ENCODE measurements at places on chromosomes 5 and 9.

DNA sequence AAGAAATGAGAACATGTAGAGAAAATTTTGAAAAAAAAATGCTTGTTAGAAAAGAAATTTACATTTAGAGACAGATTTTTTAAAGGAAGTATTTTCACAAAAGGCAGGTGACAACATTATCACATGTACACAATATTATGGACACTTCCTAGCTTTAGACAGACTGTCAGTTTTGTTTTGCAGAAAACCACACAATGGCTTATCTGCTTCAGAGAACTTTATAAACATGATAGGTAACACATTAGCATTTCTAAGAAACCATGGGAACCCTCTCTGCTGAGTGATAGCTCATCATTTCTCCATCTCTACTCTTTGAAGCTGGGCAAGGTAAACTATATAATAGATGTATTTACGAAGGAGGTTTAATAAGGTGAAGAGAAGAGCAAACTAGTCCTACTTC, 25.6 kb downstream of the POU5F2 start:
- no peak for DNase-seq

DNA sequence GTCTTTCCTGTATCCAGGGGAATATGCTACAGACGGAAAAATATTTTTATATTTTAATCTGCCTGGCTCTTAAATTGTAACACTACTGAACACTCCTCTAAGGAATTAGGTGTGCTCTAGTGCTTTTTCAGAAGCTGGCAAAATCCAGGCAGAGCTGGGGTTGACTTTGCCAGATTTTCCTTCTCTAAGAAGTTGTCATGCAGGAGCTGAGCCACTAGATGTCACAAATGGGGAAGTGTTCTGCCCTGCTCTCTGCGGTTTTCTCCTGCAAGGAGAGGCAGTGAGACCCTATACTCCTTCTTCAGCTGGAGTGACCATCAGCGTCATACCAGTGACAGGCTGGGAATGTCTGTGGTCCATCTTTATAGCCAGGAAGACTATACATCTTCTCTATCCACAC, 112.5 kb downstream of the HAPLN1 start:
- DNase-seq, result peak; percentile 28

GRCh38 chr5:150085950-150086715, at the start of gene CSF1R:
Gene CSF1R, minus strand, starts transcription at chr5:150086554. Its CDS starts 127 bp downstream, at chr5:150086427.
- no peak for DNase-seq

DNA sequence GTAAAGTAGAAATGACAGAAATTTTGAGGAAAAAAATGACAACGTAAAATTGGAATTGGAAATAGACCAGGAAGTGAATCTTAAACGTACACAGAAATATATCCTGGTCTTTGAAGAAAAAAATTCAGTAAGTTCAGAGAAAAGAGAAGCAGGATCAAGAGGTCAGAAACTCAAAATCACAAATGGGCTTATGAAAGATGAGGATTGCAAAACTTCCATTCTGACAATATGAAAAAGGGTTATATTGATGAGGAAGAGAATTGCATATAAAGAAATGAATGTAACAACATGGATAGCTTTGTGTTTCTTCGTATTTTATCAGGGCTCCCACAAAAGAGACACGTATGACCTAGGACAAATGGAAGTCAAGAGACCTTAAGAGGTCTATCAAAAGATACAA, 58.1 kb downstream of the OXCT1 start:
- DNase-seq, result no peak

DNA sequence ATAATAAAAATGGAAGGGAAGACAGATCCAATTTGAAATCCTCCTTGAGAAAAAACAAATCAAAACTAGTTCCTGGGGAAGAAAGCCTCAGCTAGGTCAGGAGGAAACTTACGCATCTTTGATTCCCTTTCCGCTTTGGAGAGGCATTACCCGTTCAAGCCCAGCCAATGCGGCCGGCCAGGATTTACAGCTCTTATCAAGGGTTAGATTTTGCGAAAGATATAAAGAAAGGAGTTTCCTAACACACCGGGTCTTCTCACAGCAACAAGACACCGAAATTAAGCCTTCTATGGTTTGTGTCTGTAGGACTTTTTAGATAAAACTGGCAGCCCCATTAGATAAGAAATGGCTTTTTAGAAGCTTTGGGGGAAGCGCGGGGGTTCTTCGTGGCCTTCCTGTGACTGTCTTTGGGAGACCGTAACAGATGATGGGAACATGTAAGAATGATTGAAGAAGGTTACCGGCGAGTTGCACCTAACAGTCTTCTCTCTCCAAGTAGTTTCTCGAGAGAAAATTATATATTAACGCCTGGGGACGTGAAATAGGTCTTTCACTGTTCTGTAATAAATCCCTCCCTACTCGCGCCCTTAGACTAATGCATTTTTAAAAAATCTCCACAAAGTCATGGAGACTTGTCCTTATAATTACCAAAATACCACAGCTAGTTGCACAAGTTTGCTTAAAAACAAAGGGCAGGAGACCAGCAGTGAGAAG, 1.3 kb upstream of the ISL1 start:
- DNase-seq, result no peak

DNA sequence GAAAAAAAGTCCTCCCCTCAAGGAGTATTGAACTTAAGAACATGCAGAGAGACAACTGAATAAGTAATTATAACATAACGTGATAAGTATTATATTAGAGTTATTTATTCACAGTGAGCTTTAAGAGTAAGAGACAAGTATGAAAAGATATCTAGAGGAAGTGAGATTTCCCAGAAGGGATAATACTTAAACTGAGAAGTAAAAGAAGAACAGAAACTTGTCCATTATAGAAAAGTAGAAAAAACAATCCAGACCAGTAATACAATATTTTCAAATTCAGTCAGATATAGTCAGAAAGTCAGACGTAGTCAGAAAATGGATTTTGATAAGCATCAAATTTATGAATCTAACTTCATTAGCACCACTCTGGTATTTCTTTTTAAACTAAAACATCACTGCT, 613.0 kb upstream of the CCNG1 start:
- DNase-seq, result no peak

DNA sequence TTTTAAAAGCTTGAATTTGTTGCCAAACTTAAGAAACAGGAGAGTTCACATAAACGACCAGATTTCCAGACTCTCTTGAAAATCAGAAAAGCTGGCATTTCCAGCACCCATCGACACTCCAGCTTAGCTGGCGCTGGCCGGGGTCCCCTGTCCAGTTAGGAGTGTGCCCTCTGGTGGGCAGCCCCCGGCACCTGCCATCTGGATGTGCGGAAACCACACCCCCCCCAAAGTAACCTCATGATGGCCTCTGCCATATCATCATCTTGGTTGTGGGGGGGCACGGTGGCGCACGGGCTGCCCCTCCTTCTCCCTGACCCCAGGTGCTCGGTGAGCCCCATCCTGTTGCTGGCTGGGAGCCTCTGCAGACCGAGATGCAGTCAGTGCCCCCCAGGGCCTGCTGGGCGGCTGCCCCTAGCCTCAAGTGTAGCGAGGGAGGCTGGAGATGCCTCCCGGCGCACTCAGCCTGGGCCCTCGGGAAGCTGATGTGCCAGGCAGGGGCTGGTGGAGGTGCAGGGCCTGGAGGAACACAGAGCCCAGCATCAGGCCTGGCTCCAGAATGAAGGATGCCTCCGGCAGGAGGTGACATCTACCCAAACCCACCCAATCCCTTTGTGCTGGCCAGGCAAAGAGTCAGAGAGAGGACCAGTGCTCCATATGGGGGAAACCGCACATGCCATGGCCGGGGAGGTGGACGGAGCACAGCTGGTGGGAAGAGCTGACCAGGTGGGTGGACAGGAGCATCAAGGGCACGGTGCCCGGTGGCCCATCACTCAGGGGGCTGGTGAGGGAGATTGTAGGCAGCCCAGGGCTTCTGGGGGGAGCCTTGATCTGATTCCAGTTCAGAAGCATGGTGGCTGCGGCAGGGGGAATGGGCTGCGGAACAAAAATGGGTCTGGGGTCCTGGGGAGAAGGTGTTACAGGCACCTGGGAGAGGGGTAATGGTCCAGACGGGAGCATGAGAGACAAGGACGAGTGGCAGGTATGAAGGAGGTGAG, 70.6 kb downstream of the ADAMTS2 start:
- no peak for DNase-seq

DNA sequence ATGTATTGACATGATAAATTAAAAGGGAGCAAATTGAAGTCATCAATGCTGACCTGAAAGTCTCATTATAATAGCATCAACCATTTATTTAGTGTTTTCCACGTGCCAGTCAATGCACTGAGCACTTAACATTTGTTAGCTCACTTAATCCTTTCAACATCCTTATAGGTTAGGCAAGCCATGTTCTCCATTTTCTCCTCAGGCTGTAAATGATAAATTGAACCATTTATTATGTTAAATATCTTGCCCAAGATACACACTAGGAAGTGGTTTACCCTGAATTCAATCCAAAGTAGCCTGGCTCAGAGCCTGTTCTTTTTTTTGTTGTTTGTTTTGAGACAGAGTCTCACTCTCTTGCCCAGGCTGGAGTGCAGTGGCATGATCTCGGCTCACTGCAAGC, 25.0 kb upstream of the SNX2 start:
- DNase-seq, result no peak

DNA sequence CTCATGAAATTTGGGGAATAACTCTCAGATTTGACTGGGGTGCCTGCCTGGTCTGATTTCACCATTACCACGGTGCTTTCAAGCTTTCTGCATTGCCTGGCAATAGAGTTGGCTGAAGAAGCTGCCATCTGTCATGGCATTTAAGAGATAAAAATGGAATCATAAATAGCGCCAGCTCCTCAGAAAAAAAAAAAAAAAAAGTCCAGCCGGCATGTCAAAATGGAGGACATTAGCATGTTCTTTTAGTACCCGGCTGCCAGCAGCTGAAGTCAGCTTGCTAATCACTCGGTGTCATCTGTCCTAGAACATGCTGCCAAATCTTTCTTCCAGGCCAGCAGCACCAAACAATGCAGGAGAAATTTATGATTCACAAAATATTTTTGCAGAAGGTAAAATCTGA, 57.7 kb upstream of the CER1 start:
- DNase-seq, result no peak

DNA sequence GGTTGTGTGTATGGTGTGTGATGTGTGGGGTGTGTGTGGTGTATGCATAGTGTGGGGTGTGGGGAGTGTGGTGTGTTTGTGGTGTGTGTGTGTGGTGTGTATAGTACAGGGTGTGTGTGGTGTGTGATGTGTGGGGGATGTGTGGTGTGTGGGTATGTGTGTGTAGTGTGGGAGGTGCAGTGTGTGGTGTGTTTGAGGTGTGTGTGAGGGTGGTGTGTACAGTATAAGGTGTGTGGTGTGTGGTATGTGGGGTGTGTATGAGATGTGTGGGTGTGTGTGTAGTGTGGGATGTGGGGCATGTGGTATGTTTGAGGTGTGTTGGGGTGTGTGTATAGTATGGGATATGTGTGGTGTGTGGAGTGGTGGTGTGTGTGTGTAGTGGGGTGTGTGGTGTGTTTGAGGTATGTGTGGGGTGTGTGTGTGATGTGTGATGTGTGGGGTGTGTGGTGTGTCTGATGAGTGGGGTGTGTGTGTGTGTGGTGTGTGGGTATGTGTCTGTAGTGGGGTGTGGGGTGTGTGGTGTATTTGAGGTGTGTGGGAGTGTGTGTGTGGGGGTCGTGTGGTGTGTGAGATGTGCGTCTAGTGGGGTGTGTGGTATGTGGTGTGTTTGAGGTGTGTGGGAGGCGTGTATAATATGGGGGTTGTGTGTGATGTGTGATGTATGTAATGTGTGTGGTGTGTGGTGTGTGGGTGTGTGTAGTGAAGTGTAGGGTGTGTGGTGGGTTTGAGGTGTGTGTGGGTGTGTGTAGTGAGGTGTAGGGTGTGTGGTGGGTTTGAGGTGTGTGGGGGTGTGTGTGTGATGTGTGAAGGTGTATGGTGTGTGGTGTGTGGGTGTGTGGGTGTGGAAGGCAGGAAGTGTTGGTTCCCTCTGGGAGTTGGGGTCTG, 8.6 kb downstream of the ECSCR start:
- no peak for DNase-seq

DNA sequence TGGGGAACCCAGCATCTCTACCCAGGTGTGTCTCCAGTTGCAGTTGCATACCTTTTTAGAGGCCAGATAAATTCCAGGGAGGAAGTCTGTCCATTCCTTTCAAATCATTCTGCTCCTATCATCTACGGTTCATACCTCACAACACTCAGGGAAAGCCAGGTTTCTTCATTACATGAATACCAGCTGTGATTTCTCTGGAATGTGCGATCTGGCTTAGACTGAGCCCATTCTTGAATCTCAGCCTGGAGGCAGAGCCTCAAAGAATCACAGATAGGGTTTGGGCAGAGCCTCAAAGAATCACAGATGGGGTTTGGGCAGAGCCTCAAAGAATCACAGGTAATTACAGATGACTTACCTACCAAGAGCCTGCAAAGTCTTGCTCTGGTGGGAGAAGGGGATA, 7.2 kb downstream of the P4HA2 start:
- no peak for DNase-seq

DNA sequence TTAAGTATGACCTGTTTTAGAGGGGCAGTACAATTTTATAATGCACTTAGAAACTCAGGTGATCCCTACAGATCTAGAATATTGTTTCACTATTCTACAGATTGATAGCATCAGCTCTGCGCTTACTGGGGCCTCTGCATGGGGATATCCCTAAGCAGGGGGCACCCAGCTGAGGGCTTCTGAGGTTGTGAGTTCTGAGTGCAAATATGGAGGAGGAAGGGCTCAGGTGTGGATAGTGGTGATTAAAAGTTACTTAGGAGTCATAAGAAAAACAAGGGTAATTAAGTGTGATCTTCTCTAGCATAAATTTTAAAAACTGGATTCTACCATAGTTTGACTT, 274.4 kb downstream of the EFNA5 start:
- no peak for DNase-seq

DNA sequence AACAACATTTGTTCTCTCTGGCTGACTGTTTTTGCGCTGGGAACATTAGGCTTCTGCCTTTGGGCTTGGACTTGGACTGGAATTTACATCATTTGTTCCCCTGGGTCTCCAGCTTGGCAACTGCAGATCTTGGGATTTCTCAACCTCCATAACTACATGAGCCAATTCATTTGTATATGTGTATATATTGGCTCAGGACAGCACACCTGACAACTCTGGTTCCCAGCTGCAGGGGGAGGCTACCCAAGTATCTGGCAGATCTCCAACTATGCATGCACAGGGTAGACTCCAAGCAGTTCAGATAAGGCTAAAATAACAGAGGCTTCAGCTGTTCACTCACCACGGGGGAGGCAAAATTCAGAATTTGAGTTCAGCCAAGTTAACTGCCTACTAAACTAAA, 31.6 kb upstream of the F2RL1 start:
- DNase-seq, result no peak

DNA sequence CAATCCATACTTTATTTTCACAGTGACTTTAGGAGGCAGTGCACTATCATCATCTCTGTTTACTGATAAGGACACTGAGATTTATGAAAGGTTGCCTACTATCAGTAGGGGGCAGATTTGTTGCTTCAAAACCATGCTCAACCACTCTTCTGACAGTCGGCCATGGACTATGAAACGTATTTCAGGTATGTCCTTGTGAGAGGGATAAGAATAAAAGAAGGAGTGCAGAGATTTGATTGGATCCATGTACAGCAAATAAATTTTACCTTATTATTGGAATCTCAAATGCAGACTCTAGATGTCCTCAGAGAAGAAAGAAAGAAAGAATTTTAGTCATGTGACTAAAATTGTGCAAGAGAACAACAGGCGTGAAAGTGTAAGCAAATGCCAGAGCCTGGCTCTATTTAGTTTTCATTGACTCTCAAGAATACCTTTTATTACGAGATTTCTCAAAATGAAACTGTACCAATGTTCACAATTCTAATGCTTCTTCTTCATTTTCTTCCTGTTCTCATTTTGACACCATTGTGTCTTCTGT, 296.6 kb upstream of the RASA1 start:
- no peak for DNase-seq

GRCh38 chr5:136129445-136129844, 3.2 kb upstream of the SMAD5 start:
- no peak for DNase-seq

GRCh38 chr9:115035841-115036612, 81.9 kb downstream of the TNC start:
- DNase-seq, result no peak
